ENCODE measurements at places on chromosomes 6 and 20. TPM values are rescaled to one million over a fixed set of nuclear protein-coding genes. Genes with fewer than 3 reads are reported as not detected.

RHAG gene
- total RNA-seq = not detected

MEI4 gene
- total RNA-seq = not detected

SLC32A1 gene
- total RNA-seq = not detected

DNA sequence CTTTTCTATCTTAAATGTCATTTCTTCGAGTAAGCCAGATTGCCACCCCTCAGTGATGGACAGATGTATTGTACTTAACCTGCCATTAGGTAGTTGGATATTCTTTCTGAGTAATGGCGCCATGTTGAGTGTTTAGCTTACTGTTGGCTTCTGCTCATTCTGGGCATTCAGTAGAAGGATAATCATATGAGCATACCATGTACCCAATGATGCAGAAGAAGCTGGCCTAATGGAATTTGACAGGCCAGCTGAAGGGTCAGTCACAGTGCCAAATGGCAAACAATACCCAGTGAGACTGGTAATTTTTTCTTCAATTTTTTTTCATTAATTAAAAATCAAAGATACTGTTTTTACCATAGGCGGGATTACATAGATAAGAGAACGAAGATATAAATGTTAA, 1010.8 kb upstream of the EYS start:
- H3K4me3 ChIP-seq = no peak overlapping the region
- H3K27ac ChIP-seq = no peak overlapping the region
- H3K27me3 ChIP-seq = no peaks in the 10 kb centered on the region
- no peaks in the 10 kb centered on the region for H3K4me1 ChIP-seq
- H3K36me3 ChIP-seq = no peaks in the 10 kb centered on the region
- no peak for DNase-seq

DNA sequence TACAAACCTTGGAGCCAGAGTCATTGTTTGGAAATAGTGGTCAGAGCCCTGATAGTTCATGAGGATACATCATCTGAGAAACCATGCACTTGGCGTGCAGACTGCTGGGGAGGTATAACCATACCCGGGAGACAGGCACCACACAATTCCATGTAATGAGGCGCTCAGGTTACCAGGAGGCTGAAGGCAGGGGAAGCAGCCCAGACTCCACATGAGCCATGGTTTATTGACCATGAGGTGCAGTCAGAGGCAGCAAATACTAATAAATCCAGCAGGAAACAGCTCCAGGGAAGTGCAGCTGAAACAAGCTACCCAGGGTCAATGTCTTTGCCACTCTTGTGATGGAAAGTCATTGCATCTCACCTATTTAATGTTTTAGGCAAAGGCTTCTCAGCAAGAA, 156.0 kb downstream of the TBC1D7 start:
- DNase-seq = no peak
- no peaks in the 10 kb centered on the region for H3K4me1 ChIP-seq
- peaks cover 17% of the 10 kb centered on the region for H3K27me3 ChIP-seq
- H3K36me3 ChIP-seq = no peaks in the 10 kb centered on the region

GRCh38 chr20:37319151-37319671, 26.7 kb upstream of the SRC start:
- no peak overlapping the region for H3K27ac ChIP-seq
- H3K4me3 ChIP-seq = no peak overlapping the region
- peaks cover 21% of the 10 kb centered on the region for H3K36me3 ChIP-seq
- H3K4me1 ChIP-seq = peaks cover 23% of the 10 kb centered on the region
- no peaks in the 10 kb centered on the region for H3K27me3 ChIP-seq

DNA sequence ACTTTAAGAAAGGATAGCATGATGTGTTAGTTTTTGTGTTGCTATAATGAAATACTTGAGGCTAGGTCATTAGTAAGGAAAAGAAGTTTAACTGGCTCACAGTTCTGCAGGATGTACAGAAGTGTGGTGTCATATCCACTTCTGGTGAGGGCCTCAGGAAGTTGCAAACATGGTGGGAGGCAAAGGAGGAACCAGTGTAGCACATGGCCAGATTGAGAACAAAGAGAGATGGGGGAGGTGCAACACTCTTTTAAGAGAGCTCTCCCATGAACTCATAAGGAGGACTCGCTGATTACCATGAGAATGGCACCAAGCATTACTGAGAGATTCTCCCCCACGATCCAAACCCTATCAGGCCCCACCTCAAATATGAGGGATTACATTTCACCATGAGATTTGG, 265.4 kb downstream of the RIMS1 start:
- H3K4me3 ChIP-seq = no peak overlapping the region
- no peak overlapping the region for H3K27ac ChIP-seq
- H3K27me3 ChIP-seq = no peaks in the 10 kb centered on the region
- no peaks in the 10 kb centered on the region for H3K36me3 ChIP-seq
- H3K4me1 ChIP-seq = no peaks in the 10 kb centered on the region
- DNase-seq = no peak

DNA sequence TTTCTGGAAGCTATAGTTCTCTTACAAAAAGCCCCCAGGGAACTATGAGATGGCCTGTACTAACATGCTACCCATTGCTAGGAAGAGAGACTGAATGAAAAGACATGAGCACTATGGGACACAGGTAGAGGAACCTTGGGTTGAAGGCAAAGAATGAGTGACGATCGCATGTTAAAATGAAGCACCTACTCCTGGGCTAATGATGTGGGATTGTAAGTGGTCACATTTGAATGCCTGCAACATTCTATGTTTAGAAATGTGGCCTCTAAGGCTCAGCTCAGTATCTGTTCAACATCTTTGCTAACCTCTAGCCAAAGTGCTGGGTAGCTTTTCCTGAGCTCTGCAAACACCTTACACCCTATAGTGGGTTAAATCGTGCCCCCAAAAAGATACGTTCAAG, 5.2 kb upstream of the ZC3H12D start:
- H3K27me3 ChIP-seq = no peaks in the 10 kb centered on the region
- no peak for DNase-seq
- H3K36me3 ChIP-seq = no peaks in the 10 kb centered on the region

DNA sequence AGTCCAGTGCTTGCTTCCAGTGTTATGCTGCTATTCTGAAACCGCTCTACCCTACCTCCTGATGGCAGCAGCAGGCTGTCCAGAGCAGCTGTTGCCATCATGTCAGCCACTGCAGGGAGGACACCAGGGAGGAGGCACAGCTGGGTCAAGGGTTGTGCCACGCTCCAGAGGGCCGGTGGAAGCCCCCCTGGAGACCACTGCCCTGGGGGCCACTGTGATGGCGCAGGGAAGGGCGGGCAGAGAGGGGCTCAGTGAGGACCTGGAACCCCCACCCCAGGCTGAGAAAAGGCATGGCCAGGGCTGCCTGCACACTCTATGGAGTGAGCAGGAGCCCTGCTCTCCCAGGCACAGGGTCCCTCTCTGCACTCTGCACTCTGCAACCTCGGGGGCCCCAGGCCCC, 271.3 kb upstream of the BTBD3 start:
- no peaks in the 10 kb centered on the region for H3K27me3 ChIP-seq
- no peak overlapping the region for H3K27ac ChIP-seq
- no peak for DNase-seq
- H3K4me3 ChIP-seq = no peak overlapping the region
- H3K36me3 ChIP-seq = no peaks in the 10 kb centered on the region

DNA sequence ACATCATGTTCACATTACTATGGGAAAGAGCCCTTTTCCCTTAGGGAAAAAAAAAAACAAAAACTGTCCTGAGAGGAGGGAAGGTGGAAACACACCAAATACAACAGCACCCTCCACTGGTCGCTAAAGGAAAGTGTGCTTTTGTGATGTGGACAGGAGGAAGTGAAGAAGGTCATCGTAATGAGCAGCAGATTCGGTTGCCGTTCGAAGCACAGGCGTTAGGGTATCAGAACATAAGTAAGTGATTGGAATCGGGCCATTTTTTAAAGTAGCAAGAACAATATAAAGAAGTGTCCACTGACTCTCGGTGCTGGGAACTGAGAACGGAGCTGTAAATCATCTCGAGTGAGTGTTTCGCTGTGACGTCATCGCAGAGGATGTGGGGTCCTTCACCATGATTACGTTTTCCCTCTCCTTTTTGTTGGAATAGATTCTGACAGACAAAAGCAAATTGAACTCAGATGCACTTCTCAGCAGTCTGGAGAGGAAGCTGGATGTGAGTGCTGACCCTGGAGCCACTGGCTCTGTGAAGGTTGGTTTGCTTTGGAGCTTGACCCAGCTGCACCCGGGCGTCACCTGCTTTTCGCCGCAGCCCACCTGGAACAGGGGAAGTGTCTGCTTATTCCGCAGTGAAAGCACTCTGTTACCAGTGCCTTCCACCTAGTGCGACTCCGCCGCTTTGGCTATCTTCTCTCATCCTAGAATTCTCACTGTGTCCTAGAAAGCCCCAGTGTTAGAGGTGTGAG, 203.6 kb upstream of the GMDS start:
- no peaks in the 10 kb centered on the region for H3K36me3 ChIP-seq
- peaks cover 3% of the 10 kb centered on the region for H3K4me1 ChIP-seq
- peak; percentile 70 for DNase-seq
- no peak overlapping the region for H3K27ac ChIP-seq
- H3K27me3 ChIP-seq = peaks cover 18% of the 10 kb centered on the region

DNA sequence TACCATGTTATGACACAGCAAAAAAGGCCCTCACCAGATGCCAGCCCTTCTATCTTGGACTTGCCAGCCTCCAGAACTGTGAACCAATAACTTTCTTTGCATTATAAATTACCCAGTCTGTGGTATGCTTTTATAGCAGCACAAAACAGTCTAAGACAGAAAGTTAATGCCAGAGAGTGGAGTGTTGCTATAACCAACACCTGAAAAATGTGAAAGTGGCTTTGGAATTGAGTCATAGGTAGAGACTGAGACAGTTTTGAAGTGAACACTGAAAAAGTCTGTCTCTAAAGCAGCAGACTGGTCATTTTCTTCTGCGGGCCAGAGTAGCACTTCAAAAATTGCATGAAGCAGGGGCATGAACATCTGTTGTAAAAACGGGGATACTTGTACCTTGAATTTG, 28.0 kb upstream of the ASIP start:
- H3K36me3 ChIP-seq = no peaks in the 10 kb centered on the region
- no peak overlapping the region for H3K27ac ChIP-seq
- peaks cover 5% of the 10 kb centered on the region for H3K27me3 ChIP-seq

GRCh38 chr6:119237177-119237715, 112.3 kb downstream of the MAN1A1 start:
- H3K27ac ChIP-seq = no peak overlapping the region
- peaks cover 25% of the 10 kb centered on the region for H3K36me3 ChIP-seq
- no peaks in the 10 kb centered on the region for H3K27me3 ChIP-seq
- no peak for DNase-seq

DNA sequence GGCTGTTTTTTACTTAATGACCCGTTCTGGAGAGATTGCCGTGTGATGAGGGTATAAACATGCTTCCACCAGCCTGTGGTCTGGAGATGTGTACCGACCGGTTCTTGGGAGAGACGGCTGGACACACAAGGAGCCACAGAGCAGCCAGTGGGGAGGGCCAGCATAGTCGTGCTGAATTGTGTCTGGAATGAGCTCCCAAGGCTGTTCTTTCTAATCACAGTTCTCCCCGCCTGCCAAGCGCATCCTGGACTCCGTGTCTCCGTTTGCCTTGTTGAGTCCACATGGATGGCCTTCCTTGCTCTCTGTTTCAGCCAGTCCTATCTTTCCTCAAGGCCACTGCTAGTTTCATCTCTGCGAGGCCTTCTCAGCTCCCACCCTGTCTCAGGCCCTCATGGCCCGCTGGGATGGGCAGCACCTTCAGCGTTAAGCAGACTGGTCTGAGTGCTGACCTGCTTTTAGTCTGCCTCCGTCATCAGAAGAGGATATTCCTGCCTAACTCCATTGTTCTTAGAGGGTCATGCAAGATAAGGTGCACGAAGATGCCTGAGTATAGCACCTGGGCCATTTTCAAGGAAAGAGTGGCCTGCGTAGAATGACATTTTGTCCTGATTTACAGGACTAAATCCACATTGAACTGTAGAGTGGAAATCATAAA, 20.6 kb downstream of the MANBAL start:
- peaks cover 24% of the 10 kb centered on the region for H3K36me3 ChIP-seq
- DNase-seq = no peak
- no peaks in the 10 kb centered on the region for H3K27me3 ChIP-seq
- no peak overlapping the region for H3K4me3 ChIP-seq
- H3K27ac ChIP-seq = no peak overlapping the region

GRCh38 chr6:139823099-139823807, 448.8 kb upstream of the CITED2 start:
- no peak overlapping the region for H3K4me3 ChIP-seq
- DNase-seq = no peak
- H3K36me3 ChIP-seq = no peaks in the 10 kb centered on the region
- no peaks in the 10 kb centered on the region for H3K4me1 ChIP-seq
- H3K27me3 ChIP-seq = peaks cover 2% of the 10 kb centered on the region
- no peak overlapping the region for H3K27ac ChIP-seq
